ENCODE measurements at places on chromosomes 2 and 18.

DNA sequence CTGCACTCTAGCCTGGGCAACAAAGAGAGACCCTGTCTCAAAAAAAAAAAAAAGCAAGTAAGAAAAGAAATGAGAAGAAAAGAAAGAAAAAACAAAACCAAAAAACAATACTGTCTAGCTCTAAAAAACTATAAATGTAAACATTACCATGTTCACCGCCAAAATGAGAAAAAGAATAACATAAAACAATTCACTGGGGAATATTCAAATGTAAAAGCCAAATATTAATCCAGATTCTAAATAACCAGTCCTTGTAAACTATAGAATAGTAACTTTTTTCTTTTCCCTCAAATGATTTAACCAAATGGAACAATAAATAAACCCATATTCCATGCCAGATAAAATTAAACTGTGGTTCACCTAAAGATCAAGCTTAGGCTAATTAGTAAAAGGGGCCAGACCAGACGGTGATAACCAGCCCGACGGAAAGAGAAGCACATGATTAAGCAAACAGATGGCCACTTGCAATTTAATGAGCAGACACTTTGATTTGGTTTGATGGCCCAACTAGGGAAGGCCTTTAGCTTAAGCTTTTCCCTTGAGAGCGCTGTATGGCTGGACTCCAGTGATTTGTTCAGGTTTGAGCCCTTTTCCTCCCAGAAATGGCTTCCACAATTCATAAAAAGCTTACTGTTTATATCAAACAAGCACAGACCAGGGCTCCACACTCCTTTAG, 39.4 kb upstream of the ZNF397 start:
- no peak for DNase-seq

DNA sequence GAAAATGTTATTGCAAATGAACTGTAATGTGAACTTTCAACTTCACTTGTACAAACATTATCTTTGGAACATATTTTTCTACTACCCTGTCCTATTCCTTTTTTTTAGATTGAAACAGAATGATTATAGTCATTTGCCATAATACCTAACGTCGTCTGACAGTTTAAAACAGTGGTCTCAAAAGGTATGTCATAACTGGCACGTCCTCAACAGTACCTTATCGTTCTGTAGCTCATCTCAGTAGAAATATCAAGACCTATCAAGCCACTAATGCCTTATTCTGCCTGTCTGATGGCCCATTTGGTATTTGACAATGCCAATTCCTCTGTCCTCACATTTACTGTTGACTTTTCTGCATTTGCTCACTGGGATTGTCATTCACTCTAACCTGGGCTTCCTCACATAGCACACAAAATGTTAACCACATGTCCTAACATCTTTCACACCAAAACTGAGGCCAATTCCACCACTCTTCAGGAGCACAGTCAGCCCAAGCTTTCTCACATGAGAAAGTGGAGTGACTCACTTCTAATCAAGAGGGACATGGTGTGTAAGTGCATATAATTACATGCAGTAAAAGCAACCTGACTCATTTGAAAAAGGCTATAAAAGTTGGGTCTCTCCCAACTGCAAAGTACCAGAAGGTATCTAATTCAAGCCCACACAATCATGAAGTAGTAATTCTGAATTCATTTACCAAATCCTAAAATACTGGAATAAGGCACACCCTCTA, 34.8 kb downstream of the DNER start:
- DNase-seq, result no peak

GRCh38 chr2:219182331-219183150, 4.5 kb downstream of the RETREG2 start:
- no peak for DNase-seq

DNA sequence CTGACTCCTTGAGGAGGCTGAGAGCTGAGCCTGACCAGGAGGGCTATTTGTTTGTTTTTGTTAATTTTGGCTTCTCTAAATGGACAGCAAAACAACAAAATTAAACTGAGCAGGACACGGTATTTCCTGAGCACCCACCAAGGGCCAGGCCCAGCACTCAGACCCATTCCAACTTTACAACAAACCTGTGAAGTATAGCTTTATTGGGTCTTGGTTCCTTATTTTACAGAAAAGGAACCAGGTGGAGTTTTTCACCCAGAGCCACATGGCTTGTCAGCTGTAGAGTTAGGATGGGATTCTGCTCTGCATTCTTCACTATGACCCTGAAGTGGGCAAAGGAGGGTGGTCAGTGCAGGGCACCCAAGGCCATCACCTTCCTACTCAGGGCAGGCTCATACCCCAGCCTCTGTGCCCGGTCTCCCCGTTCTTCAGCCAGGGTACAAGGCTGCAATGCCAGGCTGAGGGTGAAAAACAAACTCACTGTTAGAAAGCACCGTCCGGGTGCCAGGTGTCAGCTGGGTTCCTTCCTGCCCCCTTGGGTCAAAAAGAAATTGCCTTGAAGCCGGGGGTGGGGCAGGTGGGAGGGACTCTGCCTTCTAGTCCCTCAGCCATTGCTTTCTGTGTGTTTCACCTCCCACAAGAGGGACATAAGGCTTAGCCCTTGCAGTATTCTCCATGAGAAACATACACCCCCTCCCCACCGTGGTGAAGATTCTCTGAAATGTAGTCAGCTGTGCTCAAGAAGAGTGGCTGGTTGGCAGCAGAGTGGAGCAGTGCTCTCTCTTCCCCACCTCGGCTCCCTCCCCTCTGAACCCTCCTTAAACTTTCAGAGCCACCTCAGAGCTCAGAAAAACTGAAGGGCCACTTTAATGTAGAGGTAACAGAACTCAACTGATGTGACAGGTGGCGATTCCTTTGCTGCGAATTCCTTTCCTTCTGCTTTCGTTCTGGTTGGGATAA, 2.2 kb downstream of the PSD4 start:
- no peak for DNase-seq
